Activated T-cell treated with anti-CD3 and anti-CD28 coated beads for 24 hours (primary cell): ENCODE measurements at places on chromosomes 4 and X.

DNA sequence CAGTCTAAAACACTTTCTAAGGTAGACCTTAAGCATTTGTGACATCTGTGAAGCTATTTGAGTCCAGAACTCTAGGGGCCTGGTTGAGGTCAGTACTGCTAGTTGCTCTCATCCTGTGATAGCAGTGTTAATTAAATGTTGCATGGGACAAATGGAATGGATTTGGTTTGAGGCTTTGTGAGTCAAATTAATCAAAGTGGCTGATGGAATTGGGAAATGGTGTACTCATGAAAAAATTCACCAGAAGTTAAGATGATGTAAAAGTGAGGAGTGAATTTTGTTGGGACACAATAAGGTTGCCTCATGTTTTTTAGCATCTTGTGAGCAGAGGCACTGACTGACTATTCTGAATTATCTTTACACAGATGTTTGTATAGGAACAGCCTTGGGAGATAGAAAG is 99.2 kb upstream of the ARSJ start:
- no peak for DNase-seq

DNA sequence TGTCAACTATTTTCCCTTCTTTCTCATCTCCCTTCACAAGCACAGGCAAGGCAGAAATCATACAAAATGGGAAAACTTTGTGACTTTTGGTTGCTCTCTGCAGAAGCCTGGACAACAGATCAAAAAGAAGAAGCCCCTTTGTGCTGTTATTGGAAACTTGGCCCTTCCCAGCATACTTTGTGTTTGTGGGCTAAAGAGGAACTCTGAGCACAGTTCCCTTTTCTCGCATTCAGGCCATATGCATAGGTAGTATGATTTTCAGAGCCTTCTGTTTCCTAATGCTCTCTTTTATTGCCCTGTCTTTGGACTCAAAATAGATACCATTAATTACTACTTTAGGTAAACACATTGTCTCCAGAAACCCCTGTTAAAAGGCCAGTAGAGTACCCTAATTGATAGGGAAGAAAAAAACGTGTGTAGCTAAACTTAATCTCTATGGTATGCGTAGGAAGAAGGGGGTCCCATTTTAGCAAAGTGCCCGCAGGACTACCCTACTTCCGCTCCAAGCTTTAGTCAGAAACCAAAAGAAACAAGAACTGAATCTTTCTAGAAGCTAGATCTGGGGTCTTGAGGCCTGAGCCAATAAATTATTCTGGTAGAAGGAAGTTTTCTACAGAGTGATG is 26.6 kb downstream of the VSIG4 start:
- DNase-seq, result no peak

GRCh38 chr4:153728660-153729059 is 31.2 kb downstream of the RNF175 start:
- no peak for DNase-seq

GRCh38 chr4:101555341-101555880 is 208.1 kb upstream of the PPP3CA start:
- DNase-seq, result no peak

DNA sequence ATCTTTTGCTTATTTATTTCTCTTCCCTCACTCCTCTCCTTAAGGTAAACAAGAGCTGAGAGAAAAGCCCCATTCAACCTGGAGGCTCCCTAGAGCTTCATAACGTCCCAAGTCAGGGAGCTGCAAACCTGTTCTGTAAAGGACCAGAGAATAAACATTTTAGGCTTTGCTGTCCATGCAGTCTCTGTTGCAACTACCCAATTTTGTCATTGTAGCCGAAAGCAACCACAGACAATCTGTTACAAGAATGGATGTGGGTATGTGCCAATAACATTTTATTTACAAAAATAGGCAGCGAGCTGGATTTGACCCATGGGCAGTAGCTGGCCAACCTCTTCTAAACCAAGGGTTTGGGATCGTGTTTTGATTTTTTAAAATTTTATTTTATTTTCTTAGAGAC is 71.3 kb upstream of the TBL1X start:
- no peak for DNase-seq

DNA sequence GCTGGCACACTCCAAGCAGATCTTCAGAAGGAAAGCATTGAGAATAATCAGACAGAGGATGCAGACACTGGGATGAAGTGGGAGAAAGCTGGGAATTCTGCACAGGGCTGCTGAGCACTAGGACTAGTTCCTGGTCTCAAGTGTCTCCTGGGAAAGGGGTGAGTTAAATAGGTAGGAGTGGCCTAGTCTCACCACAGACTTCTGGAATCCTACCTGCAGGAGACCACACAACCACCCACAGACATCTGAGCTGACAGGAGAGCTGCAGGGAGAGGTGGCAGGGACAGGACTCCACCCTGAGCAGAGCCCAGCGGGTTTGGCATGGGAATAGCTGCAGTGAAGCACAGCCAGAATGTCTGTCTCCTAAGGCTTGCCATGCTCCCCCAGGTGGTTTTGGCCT is 95.1 kb upstream of the GALNTL6 start:
- no peak for DNase-seq

GRCh38 chr4:90124276-90124675 is 2.9 kb upstream of the CCSER1 start:
- no peak for DNase-seq

GRCh38 chrX:128582036-128582435 is 529.8 kb upstream of the ACTRT1 start:
- DNase-seq, result no peak

DNA sequence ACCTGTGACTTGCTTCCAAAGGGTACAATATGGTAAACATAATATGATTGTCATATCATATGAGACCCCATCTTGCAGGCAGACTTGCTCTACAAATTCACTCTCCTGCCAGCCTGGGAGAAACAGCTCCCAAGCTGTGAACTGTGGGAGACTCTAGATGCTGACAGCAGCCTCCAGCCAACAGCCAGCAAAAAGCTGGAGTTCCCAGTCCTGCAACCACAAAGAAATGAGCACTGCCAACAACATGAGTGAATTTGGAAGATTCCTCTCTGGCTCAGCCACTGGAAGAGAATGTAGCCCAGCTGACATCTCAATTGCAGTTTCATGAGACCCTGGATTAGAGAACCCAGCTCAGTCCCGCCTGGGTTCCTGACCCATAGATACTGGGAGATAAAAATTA is 145.4 kb downstream of the QDPR start:
- no peak for DNase-seq

- DNase-seq, result no peak
These were observed 434 bp downstream of the CXCL3 start for GRCh38 chr4:74038086-74038424.

GRCh38 chr4:8910822-8911315 is 39.2 kb upstream of the HMX1 start:
- DNase-seq, result no peak

- no peak for DNase-seq
These were observed 11.0 kb upstream of the MAMLD1 start for GRCh38 chrX:150352114-150352513.

GRCh38 chr4:40587826-40588225 is 41.8 kb downstream of the RBM47 start:
- DNase-seq, result no peak

DNA sequence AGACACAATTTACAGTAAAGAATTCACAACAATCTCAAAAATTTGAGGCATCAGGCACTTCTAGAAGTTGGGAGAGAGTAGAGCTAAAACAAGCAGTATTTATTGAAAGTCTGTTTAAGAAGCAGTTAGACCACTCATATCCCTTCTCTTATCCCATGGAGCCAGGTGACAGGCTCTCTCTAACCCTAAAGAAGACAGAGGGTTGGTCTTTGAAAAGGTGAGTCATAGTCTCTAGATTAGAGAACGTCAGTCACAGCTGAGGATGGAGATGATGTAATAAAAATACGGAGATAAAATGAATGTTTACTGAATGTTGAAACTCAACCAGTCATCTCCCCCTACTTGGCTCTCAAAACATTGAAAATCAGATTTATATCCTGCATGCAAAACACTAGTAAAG is 223.8 kb downstream of the CHIC2 start:
- DNase-seq, result no peak
